ENCODE measurements at places on chromosomes 6 and 20. TPM values are rescaled to one million over a fixed set of nuclear protein-coding genes. Genes with fewer than 3 reads are reported as not detected.
A peak's percentile ranks its signal among the peaks of the same experiment; 100 is the strongest.

DNA sequence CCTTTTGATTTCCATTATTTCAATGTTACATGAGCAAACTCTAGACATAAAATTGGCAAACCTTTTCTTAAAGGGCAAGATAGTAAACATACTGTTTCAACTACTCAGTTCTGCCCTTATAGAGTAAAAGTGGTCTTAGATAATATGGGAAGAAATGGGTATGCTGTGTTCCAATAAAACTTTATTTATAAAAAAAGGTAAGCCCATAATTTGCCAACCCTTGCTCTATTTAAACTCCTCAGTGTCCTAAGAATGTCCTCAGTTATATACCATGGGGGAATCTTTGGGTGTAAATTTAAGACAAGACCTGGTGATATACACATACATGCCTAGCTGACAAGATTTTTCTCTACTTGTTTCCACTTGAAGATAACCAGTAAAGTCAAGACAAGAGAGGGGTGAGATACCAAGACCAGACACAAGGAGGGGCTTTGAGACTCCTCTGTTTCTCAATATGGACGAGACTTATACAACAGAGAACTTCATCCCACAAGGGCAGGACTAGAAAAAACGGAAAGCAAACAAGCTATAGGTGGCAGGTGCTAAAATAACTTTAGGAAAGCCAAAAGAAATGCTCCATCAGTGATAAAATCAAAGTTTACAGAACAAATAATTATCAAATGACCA lies 10.5 kb downstream of the SNX3 start:
- no peak overlapping the region for H3K4me3 ChIP-seq
- H3K27me3 ChIP-seq = no peaks in the 10 kb centered on the region
- H3K4me1 ChIP-seq = no peaks in the 10 kb centered on the region
- H3K27ac ChIP-seq = no peak overlapping the region

GRCh38 chr6:157155804-157156203 lies 167.5 kb downstream of the TMEM242 start:
- peaks cover 20% of the 10 kb centered on the region for H3K36me3 ChIP-seq
- no peak for DNase-seq
- H3K27me3 ChIP-seq = no peaks in the 10 kb centered on the region
- no peak overlapping the region for H3K4me3 ChIP-seq
- no peaks in the 10 kb centered on the region for H3K4me1 ChIP-seq

GRCh38 chr6:110358553-110359160 lies 508 bp upstream of the METTL24 start:
- peak overlapping the region; percentile 89 for H3K27ac ChIP-seq
- H3K4me3 ChIP-seq = peak overlapping the region; percentile 63
- DNase-seq = no peak
- no peaks in the 10 kb centered on the region for H3K4me1 ChIP-seq

GRCh38 chr6:90110971-90111370 lies 185.7 kb downstream of the BACH2 start:
- H3K4me1 ChIP-seq = no peaks in the 10 kb centered on the region
- no peak overlapping the region for H3K27ac ChIP-seq
- no peak overlapping the region for H3K4me3 ChIP-seq
- H3K36me3 ChIP-seq = no peaks in the 10 kb centered on the region

The MOCS1 gene
- total RNA-seq = 48.8 TPM

DNA sequence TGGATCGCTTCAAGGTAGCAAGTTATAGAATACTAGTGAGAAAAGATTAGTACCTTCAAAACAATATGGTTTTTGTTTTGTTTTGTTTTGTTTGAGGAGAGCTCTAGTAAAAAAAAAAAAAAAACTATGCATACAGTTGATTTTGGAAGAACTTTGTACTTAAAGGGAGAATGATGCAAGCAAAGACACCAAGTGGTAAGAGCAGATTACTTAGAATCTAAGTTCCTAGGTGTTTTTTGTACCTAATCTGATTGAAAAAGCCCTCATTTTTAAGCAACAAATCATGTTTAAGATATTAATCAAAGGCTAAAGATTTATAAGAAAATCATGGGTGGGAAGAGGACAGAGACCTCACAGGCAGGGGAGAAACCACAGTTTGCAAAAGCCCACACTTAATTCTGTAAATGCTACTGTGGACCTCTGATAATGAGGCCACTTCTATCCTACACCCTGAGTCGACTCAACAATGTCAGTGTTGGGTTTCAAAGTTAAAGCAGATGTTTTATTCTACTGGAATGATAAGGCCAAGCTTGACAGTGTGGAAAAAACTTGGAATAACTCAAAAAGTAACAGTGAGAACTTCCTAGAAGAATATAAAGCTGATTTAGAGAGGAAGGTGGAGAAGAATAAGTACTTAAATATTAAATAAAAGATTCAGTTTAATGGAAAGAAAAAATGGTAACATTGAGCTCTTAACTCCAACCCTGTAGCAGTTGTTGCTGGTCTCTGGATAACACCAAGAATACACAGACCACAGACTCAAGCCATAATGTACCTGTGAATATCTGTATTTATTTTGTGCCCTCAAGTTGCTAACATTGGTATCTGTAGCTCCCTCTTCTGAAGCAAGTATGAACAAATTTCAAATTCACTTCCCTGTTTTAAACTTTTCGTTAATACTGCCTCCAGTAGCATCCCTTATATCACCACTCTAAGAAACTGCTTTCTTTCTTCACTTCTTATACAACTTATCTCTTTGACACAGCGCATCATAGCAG lies 1047.8 kb downstream of the EPHA7 start:
- H3K4me1 ChIP-seq = no peaks in the 10 kb centered on the region
- H3K4me3 ChIP-seq = no peak overlapping the region
- H3K27ac ChIP-seq = no peak overlapping the region
- no peak for DNase-seq

The FNDC11 gene
- total RNA-seq = not detected

The SNAP91 gene
- 1.2 TPM for total RNA-seq

DNA sequence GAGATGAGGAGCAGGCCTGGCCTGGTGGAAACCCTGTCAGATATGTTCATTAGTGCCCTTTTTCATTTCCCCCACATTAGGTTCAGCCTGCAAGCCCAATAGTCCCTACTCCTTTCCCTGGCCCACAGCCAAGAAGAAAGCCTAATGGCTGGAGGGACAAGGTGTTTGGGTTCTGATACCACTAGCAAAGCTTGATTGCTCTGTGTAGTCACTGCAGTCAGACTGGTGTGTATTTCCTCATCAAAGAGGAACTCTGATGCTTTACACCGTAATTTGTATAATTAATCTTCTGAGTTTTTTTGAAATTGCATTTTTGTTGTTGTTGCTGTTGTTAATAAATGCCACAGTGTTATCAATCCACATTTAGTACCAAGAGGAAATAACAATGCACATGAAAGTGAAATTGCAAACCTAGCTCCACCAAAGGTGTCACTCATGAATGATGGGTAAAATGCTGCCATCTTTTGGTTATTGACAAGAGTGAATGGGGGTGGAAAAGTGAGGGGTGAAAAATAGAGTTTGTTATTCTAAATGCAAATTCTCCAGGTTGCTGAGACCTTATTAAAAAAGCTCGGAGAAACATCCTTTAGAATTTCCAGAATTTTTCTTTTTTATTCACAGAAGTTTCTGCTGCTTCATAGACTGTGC lies 320.2 kb upstream of the POU3F2 start:
- H3K27me3 ChIP-seq = no peaks in the 10 kb centered on the region
- H3K36me3 ChIP-seq = no peaks in the 10 kb centered on the region
- no peak for DNase-seq
- H3K4me1 ChIP-seq = no peaks in the 10 kb centered on the region
- H3K27ac ChIP-seq = no peak overlapping the region
- no peak overlapping the region for H3K4me3 ChIP-seq

The PBOV1 gene
- total RNA-seq = not detected

The FAXC gene
- total RNA-seq = under 0.01 TPM

The RSPO4 gene
- total RNA-seq = not detected

DNA sequence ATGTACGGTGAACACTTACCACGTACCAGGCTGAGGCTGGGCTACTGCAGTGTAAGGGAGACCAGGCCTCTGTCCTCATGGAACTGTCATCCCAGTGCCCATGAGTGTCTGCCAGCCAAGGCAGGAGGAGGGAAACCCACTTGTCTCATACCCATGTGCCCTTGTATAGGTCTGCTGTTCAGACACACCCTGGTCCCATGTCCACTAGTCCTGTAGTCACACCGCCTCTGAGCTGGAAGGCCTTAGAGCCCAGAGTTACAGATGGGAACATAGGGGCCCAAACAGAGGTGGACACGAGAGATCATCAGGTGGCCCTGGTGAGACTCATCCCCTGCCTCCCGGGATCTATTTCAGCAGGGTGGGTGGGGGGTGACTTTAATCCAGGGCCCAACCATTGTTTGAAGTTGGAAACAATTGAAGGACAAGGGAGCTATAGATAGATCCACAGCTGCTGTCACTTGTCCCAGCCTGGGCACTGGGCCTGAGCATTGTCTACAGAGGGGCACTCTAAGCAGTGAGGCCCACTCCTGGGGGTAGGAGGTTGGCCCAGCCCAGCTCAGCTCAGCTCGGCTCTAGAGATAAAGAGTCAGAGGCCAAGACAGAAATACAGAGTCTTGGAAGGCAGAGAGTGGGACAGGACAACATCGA lies 14.6 kb downstream of the MYH7B start:
- H3K4me3 ChIP-seq = no peak overlapping the region
- H3K36me3 ChIP-seq = no peaks in the 10 kb centered on the region
- no peaks in the 10 kb centered on the region for H3K4me1 ChIP-seq
- no peak overlapping the region for H3K27ac ChIP-seq

The FKBP1C gene
- total RNA-seq = not detected

- H3K27ac ChIP-seq = no peak overlapping the region
- H3K27me3 ChIP-seq = no peaks in the 10 kb centered on the region
- no peak for DNase-seq
- H3K36me3 ChIP-seq = peaks cover 98% of the 10 kb centered on the region
- no peaks in the 10 kb centered on the region for H3K4me1 ChIP-seq
Measured at GRCh38 chr20:10644458-10645204, 29.2 kb downstream of the JAG1 start.

The BPIFB4 gene
- total RNA-seq = not detected

- no peaks in the 10 kb centered on the region for H3K4me1 ChIP-seq
- H3K27ac ChIP-seq = no peak overlapping the region
- no peaks in the 10 kb centered on the region for H3K27me3 ChIP-seq
- no peak for DNase-seq
- no peak overlapping the region for H3K4me3 ChIP-seq
Measured at GRCh38 chr20:51584737-51585136, 42.2 kb upstream of the NFATC2 start.
